Fibroblast of upper back skin (primary cell): ENCODE measurements at places on chromosomes 7 and 10.

- peak; percentile 44 for DNase-seq
Observed at GRCh38 chr10:90945491-90946070, 24.7 kb upstream of the ANKRD1 start.

DNA sequence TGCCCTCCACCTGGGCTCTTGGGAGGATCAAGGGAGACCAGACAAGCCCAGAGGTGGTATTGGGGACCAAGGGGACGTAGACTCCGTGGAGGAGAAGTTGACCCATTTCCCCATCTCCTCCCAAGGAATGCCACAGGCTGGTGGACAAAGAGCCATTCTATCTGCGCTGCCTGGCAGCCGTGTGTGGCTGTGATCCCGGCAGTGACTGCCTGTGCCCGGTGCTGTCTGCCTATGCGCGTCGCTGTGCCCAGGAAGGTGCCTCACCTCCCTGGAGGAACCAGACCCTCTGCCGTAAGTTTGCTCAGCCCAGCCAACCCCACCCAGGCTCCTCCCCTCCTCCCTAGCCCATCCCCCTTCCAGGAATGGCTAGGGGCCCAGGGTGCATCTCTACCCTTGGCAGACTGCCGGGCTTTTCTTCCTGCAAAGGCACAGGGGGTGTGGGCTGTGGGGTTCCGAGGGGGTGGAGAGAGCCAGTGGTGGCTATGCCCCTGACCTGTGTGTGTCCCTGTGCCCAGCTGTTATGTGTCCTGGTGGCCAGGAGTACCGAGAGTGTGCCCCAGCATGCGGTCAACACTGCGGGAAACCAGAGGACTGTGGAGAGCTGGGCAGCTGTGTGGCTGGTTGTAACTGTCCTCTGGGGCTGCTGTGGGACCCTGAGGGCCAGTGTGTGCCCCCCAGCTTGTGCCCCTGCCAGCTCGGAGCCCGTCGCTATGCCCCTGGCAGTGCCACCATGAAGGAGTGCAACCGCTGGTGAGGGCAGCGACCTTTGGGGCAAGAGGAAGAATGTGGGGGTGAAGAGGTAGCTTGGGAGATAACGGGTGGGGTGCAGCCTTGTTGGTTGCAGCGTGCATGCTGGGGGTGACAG lies 10.2 kb upstream of the ZNF467 start:
- DNase-seq, result no peak

DNA sequence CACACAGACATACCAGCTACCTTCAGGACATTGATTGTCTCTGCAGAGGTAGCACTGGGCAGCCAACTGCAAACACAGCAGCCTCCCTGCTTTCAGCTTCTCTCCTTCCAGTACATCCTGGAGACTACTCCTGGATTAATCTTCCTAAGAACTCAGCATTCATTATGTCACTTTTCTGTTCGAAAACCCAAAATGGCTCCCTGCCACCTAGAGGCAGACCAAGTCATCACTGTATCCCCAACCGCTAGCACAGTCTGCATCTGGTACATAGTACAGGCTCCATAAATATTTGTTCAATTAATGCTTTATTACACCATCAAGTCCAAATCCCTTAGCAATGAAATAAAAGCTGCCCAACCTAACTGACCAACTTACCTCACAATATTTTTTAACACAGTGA lies 5.0 kb upstream of the SEC31B start:
- DNase-seq, result no peak

DNA sequence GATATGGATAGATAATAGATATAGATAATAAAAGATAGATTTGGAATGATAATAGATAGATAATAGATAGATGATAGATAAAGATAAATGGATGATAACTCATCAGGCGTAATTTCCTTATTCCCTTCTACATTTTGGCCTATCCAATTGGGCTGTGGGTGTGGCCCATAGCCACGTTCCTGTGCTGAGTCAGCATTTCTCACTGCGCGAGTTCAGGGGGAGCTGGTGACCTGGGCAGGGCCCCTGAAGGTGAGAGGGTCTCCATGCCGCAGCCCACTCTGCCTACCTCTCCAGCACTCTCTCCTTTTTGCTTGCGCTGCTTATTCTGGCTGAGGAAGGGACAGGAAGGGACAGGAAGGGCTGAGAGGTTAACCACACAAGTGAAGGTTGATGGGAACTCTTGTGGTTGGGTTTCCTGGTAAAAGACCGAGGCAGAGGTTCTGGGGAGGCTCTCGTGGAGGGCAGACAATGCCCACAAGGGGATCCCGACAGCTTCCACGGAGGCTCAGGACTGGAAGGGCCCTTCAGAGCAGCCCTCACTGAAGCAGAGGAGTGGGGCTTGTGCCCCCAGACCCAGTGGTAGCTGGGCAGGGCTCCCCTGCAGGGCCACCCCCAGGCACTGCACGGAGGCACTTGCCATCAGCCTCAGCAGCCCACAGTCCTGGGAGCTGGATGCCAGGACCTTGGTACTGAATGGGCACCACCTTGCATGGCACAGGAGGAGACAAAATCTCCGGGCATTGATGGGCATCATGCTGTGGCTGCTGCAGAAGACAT lies 247.3 kb upstream of the PITRM1 start:
- no peak for DNase-seq

- no peak for DNase-seq
Observed at GRCh38 chr7:138654616-138655015, 46.5 kb downstream of the SVOPL start.

- DNase-seq, result no peak
Observed at GRCh38 chr10:80709866-80710265, 172.2 kb downstream of the SH2D4B start.

DNA sequence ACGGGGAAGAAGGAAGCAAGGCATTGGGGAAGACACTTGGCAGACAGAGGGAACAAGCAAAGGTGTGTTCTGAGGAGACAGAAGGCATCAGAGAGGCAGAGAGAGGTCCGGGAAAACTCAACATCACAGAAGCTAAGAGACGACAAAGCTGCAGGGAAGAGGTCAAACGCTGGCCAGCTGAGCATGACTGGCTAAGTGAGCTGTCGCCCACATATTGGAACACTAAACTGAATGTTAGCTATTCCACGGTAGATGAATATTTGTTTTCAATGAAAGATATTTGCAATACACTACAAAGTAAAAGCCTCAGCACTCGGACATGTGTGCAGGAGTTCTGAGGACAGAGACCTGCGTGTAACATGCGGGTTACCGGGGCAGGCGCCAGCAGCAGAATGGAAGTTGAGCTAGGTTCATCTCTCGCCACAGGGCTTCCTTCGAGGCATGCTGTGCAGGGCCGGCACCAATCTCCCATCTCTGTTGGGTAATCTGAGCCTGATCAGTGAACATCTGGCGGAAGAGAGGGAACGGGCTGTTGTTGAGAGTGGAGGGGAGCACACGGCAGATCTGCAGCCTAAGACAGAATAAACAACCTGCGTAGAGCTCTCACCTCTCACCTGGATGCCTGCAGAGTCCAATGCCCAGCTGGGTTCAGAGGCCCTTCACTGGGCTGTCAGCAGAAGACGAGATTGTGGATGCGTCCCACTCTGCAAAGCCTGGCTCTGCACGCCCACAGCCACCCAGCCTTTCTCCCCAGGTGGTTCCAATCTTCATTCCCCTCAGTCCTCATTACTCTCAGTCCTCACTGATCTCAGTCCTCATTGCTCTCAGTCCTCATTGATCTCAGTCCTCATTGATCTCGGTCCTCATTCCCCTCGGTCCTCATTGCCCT lies 35.9 kb downstream of the INSIG1 start:
- DNase-seq, result no peak

DNA sequence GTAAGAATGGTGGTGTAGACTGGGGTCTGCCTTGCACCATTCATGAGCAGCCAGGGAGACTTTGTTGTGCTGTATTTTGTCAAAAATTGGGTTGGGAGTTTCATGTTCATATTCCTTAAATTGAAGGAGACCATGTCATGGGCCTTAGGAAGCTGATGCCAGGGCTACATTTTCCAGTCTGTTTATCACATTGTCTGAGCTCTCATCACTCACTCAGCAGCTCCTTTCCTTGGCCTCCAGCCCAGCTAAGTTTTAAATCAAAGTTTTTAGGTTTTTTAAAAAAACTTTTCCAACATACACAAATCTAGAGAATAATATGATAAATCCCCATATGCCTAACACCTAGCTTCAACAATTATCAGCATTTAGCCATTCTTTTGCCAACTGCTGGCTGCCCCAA lies 12.6 kb upstream of the FAM13C start:
- no peak for DNase-seq

GRCh38 chr10:63744060-63744941 lies 223.1 kb downstream of the REEP3 start:
- DNase-seq, result peak; percentile 89

DNA sequence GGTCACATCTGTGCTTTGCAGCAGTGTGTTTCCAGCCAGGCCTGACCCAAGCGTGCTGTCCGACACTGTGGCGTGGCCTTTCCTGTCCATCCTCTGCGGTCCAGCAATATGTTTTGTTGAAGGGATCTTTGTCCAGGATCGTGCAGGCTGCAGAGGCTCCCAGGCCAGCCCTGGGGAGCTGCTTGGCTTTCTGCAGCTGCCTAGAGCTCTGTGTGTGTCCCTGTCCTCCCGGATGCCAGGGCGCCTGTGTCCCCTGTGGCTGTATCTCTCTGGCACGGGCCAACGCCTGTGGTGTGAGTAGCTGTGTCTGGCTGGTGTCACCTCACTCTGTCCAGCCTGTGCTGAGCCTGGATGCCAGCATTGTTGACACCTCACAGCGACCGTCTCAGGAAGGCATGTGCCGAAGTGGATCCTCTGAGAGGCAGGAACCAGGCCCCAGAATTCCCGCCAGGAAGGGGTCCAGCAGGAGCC lies 94.5 kb downstream of the INPP5A start:
- no peak for DNase-seq

DNA sequence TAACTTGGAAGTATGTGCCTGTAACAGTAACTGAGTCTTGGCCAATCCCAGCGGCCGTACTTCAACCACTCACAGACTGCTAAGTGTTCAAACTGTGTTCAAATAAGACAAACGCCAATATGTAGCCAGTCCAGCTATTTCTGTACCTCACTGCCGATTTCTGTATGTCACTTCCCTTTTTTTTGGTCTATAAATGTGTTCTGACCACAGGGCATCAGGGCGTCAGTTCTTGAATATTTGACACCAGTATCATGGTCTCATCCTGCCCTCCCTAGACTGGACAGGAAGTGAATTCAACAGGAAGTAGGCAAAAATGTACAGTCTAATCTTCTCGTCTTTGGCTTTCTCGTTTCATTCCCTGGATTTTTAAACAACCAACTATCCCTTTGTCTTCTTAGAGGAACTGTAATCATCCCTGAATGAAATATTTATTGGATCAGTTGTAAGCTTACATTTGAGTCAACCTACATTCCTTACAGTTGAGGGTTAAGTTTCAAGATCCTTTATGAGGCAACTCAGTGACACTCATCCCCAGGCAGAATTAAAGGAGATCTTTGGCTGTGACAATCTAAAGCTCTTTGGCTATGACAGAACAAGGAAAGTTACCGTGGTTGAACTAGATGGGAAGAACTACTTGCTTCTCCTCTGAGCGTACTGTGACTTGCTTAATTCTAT lies 232.7 kb downstream of the NSUN6 start:
- no peak for DNase-seq

DNA sequence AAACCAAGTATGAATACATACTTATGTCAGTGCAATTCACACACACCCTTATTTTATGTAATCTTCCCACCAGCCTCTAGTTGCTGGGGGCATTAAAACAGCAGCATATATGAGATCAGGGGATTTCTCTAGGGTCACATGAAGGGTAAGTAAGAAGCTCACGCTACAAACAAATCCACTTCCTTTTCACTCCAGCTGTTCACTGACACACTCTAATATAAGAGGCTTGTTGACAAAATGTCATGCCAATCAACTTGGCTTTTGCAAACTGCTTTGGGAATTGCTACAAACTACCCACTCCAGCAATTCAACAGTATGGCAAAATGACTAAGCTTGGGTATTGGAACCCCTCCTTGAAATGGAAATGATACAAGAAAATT lies 10.3 kb downstream of the FAM3C start:
- DNase-seq, result no peak

DNA sequence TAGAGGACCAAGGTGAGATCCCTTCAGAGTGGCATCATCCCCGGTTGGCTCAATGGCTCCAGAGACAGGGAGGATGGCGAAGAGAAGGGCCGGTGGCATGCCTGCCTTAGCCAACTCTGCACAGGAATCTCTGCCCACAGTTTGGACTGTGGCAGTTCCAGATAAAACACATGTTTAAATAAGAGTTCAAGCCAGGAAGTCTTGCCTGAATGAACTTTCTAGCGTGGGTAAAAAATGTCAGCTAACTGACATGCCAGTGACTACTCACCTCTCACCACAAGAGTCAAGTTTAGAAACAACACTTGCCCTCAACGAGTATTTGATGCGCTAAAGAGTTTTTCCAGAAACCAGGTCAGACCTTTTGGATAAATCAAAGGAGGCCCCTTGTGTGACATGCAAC lies 3.0 kb downstream of the NOD1 start:
- no peak for DNase-seq

- no peak for DNase-seq
Observed at GRCh38 chr10:132712743-132713142, 73.2 kb downstream of the NKX6-2 start.

GRCh38 chr7:2729893-2730716 lies 42.1 kb downstream of the AMZ1 start:
- no peak for DNase-seq

DNA sequence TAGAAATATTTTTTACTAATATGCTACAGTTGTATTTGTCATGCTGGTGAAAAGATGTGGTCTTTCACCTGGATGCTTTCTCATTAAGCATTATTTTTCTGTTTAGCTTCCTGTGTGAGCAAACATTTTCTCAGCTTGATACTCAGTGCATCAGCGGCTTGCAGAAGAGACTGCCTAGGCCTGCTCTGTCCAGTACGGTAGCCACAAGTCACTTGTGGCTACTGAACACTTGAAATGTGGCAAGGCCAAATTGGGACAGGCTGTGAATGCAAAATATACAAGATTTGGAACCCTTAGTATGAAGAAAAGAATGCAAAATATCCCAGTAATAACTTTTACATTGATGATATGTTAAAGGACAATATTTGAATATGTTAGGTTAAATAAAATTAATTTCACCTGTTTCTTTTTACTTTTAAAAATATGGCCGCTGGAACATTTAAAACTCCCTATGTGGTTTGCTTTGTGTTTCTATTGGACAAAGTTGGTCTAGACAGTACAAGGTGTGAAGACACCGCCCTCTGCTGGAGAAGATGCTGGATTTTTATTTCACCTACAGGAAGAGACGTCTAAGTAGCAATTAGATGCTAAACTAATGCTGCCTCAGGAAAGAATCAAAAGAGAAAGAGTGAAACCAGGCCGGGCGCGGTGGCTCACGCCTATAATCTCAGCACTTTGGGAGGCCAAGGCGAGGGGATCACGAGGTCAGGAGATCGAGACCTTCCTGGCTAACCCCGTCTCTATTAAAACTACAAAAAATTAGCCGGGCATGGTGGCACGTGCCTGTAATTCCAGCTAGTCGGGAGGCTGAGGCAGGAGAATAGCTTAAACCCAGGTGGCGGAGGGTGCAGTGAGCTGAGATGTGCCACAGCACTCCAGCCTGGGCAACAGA lies 5.3 kb downstream of the SRGN start:
- peak; percentile 84 for DNase-seq
